ENCODE measurements at places on chromosomes 7 and 10. TPM values are rescaled to one million over a fixed set of nuclear protein-coding genes. Genes with fewer than 3 reads are reported as not detected.

DNA sequence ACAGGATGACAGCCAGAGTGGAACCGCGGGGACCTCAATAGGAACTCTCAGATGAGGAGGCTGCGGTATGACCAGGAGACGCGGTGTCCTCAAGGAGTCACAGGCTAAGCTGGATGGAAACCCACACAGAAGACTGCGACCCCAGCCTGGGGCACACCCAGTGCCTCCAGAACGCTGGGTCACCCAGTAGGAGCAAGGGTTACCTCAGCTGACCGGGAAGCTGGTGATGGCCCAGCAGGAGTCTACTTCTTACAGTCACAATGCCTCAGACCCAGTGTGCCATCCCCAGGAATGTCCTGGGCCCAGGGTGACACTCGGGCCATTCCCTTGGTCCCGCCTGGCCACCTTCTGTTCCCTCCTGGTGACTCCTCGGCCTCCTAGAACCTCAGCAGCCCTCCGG, 29.9 kb downstream of the CNPY1 start:
- H3K27ac ChIP-seq = no peak overlapping the region
- no peaks in the 10 kb centered on the region for H3K4me1 ChIP-seq
- no peak overlapping the region for H3K4me3 ChIP-seq
- H3K36me3 ChIP-seq = no peaks in the 10 kb centered on the region

PGAM2 gene
- total RNA-seq = not detected

DNA sequence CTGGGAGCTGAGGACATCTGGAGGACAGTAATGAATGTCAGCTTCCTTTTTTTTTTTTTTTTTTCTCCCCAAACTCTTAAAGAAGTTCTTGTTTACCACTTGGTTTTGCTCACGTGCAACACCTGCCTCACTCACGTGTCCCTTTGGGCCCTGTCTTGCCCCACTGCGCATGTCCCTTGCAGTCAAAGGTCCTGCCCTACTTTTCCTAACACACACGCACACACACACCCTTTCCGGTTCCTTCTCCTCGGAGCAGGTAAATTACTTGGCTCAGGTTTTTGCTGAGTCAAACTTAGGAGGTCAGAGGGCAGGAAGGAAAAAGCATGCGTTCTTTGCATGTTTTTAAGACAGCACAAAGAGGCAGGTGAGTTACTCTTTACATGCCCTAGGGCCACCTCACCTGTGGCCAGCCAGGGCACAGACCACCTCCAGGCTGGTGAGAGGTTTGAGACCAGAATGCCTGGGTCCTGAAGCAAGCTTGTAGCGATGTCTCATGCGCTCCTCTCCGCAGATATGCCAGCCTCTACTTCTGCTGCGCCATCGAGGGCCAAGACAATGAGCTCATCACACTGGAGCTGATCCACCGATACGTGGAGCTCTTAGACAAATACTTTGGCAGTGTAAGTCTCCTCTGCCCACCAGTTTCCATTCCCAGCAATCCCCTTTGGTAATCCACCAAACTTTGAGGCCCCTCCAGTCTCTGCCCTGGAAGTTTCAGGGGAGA, 2.8 kb downstream of the AP1S1 start:
- peaks cover 7% of the 10 kb centered on the region for H3K4me1 ChIP-seq
- H3K27ac ChIP-seq = no peak overlapping the region
- H3K27me3 ChIP-seq = no peaks in the 10 kb centered on the region

GRCh38 chr7:30998180-30998579, 34.4 kb downstream of the GHRHR start:
- H3K4me3 ChIP-seq = no peak overlapping the region
- no peaks in the 10 kb centered on the region for H3K4me1 ChIP-seq
- peaks cover 70% of the 10 kb centered on the region for H3K27me3 ChIP-seq
- no peaks in the 10 kb centered on the region for H3K36me3 ChIP-seq
- no peak overlapping the region for H3K27ac ChIP-seq
- no peak for DNase-seq

GRCh38 chr10:73340121-73340520, 18.5 kb downstream of the CFAP70 start:
- H3K4me1 ChIP-seq = no peaks in the 10 kb centered on the region
- no peak overlapping the region for H3K27ac ChIP-seq
- no peaks in the 10 kb centered on the region for H3K36me3 ChIP-seq
- H3K4me3 ChIP-seq = no peak overlapping the region

DNA sequence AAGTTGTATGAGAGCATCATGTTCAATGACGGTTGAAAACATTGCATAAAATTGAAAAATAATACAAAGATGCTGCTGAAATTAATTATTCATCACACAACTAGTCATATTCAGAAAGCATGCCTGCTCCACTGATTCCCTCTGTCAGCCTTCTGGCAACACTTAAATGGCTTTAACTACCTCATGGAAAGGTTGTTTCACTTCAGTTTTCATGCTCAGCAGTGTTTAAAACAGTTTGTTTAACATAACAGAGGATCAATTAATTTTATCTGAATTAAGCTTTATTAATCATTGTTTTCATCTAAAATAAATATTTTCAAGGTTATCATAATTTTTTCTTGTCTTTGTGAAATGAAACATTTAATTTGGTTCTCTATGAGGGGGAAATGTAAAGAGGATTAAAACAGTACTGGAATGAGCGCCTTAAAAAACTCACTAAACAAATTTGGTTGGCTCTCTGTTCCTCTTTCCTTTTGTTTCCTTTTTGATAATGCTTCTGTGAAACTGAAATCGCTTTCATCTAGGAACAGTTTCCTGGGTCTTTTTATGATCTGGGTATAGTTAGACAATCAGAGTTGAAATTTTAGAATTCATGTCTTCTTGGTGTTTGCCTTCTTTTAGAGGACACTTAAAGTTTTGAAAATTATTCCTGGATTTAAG, 427.4 kb downstream of the SH2D4B start:
- no peak overlapping the region for H3K4me3 ChIP-seq
- H3K27ac ChIP-seq = no peak overlapping the region
- no peak for DNase-seq
- no peaks in the 10 kb centered on the region for H3K4me1 ChIP-seq

SPRN gene
- 0.15 TPM for total RNA-seq

DNA sequence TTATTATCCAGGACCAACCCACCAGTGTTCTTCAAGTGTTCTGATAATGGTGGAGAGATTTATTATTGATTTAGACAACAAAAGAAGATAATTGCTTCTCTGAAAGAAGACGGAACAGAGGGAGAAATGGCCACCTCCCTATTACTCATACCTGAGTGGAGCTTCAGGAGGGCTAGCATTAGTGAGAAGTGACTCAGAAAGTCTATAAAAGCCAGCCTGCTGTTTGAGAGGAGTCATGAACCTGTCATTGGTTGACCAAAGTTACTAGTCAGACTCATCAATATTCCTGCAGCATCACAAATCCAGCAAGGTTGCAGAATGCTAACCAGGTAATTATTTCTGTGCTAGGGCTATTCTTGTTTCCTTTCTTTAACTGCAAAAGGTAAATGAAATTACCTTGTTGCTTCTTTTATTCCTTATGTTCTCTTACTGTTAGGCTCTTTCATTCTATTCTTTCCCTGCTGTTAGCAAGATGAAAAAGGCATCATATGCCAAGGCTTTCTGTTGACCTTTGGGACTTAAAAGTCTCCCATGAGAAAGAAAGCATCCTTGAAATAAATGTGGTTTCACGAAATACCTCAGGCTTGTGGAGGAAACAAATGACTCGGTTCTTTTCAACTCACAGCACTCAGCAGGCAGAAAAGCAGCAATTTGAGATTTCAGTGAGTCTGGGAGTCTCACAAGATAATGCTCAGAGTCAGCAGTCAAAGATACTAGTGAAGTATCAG, 256.4 kb upstream of the PHYHIPL start:
- peaks cover 16% of the 10 kb centered on the region for H3K4me1 ChIP-seq
- no peak overlapping the region for H3K4me3 ChIP-seq
- no peak overlapping the region for H3K27ac ChIP-seq
- no peaks in the 10 kb centered on the region for H3K36me3 ChIP-seq

- DNase-seq = no peak
- no peaks in the 10 kb centered on the region for H3K27me3 ChIP-seq
- no peak overlapping the region for H3K4me3 ChIP-seq
- H3K27ac ChIP-seq = no peak overlapping the region
Observed at GRCh38 chr10:6091630-6092029, 2.8 kb downstream of the RBM17 start.

CALML5 gene
- not detected for total RNA-seq

- H3K36me3 ChIP-seq = peaks cover 64% of the 10 kb centered on the region
- DNase-seq = no peak
- H3K27me3 ChIP-seq = no peaks in the 10 kb centered on the region
- peaks cover 6% of the 10 kb centered on the region for H3K4me1 ChIP-seq
Observed at GRCh38 chr7:20146451-20146850, 70.7 kb downstream of the MACC1 start.

DNA sequence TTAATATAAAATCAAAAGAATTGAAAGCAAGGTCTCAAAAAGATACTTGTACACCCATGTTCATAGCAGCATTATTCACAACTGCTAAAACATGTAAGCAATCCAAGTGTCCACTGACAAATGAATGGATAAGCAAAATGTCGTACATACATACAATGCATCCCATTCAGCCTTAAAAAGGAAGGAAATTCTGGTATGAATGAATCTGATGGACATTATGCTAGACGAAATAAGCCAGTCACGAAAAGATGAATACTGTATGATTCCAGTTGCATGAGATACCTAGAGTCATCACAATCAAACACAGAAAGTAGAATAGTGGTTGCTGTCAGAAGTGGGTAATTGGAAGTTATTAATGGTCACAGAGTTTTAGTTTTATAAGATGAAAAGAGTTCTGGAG, 9.5 kb upstream of the TAC1 start:
- DNase-seq = no peak
- H3K4me1 ChIP-seq = no peaks in the 10 kb centered on the region
- H3K27me3 ChIP-seq = no peaks in the 10 kb centered on the region
- H3K4me3 ChIP-seq = no peak overlapping the region
- no peaks in the 10 kb centered on the region for H3K36me3 ChIP-seq
- no peak overlapping the region for H3K27ac ChIP-seq

GRCh38 chr10:118568327-118568848, 27.1 kb downstream of the PRLHR start:
- H3K27me3 ChIP-seq = peaks cover 29% of the 10 kb centered on the region
- H3K4me1 ChIP-seq = no peaks in the 10 kb centered on the region
- H3K36me3 ChIP-seq = no peaks in the 10 kb centered on the region
- peak; percentile 45 for DNase-seq

- peaks cover 43% of the 10 kb centered on the region for H3K27me3 ChIP-seq
- no peak for DNase-seq
Observed at GRCh38 chr7:6559896-6560295, 8.6 kb upstream of the GRID2IP start.

DNA sequence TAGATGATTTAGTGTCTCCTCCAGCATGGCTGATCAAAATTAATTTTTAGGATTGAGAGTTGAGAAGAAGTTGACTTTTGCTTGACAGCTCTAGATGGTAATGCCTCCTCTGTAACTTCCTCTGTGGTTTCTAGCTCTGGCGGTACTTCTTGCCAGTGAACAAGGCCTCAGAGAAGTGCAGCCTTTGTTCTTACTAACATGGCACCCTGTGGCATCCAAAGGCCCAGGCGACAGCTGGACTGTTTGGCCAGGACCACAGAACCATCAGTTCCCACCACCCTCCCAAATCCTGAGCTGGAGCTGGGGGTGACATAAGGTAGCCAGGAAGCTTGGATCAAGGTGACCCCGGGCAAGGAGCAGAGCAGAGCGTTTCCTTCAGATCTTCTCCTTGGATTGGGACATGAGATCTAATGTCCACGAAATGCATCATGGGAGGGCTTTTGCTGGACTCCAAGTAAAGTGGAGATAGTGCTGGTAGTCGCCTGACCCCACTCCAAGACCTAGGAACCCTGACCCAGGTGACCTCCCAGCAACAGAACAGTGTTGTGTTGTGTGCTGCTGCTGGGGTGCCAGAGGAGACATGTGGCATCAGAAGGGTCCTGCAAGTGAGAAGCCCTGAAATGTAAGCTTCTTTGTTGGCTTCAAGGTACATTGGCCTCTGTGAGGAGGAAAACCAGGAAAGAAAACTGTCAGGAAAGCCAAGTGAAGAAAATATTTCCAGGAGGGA, 41.8 kb downstream of the APBB1IP start:
- DNase-seq = no peak
- H3K4me3 ChIP-seq = no peak overlapping the region
- H3K36me3 ChIP-seq = no peaks in the 10 kb centered on the region
- peaks cover 10% of the 10 kb centered on the region for H3K4me1 ChIP-seq
- no peak overlapping the region for H3K27ac ChIP-seq

- H3K4me1 ChIP-seq = peaks cover 19% of the 10 kb centered on the region
- no peak for DNase-seq
- H3K36me3 ChIP-seq = peaks cover 6% of the 10 kb centered on the region
- no peaks in the 10 kb centered on the region for H3K27me3 ChIP-seq
- no peak overlapping the region for H3K4me3 ChIP-seq
- H3K27ac ChIP-seq = no peak overlapping the region
Observed at GRCh38 chr10:127926455-127926854, 19.6 kb downstream of the PTPRE start.

NOM1 gene
- 32.9 TPM for total RNA-seq

DNA sequence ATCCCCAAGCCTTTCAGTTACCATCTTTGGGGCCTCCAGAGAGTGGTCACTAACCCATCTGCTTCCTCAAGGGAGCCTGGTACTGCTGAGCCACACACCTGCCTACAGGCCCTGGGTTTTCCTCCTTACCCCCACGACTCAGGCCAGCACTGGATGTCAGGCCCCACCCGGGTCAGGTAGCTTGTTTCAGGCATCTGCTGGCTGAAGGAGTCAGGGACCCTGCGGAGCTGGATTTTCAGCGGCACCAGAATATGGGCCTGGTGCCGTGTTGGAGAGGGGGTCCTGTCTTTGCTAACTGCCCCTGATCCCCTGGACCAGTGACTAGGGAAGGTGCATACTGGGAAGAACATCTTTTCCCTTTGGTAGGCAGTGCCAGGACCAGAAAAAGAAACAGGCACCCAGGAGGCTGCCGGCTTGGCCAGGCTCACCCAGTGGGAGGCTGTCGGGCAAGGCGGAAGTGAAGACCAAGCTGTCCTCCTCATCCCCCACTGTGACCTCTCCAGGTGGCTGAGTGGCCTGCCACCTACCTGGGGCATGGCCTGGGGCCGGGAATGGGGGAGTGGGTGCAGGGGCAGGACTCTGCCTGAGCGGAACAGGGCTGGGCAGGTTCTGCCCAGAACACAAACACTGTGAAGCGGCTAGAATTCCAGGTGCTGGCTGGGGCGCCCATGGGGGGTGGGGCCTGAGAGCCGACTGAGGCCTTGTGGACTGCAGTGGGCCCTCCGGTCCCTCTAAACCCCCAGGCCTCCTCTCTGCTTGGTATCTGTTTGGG, 12.4 kb upstream of the SAMD8 start:
- no peak overlapping the region for H3K4me3 ChIP-seq
- DNase-seq = no peak
- H3K27ac ChIP-seq = no peak overlapping the region
- peaks cover 14% of the 10 kb centered on the region for H3K4me1 ChIP-seq

DNA sequence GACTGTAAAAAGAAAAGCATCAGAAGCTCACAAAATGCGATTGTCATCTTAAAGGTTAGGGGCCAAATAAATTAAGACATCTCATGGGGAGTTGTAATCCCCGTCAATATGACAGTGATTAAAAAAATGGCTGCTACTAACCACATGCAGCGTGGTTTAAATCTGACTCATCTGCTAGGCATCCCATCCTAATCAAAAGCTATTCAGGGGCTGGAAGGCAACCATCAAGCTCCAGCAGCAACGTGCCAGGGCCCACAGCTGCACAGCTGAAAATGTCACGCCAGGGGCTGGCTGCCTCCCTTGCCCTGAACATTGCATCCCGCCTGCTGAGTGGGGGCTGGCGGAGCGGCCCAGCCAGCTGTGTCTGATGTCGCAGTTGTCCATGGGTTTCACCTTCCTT, 66.3 kb upstream of the FRMD4A start:
- peaks cover 37% of the 10 kb centered on the region for H3K27me3 ChIP-seq
- no peak overlapping the region for H3K4me3 ChIP-seq
- peaks cover 16% of the 10 kb centered on the region for H3K4me1 ChIP-seq

GRCh38 chr7:76054123-76055120, 6.5 kb downstream of the MDH2 start:
- DNase-seq = no peak
- no peaks in the 10 kb centered on the region for H3K27me3 ChIP-seq
- no peak overlapping the region for H3K4me3 ChIP-seq
- H3K4me1 ChIP-seq = peaks cover 10% of the 10 kb centered on the region
- H3K27ac ChIP-seq = no peak overlapping the region

CCZ1B gene
- total RNA-seq = 111 TPM

Data from Calu3 (cell line).